ENCODE measurements at places on chromosomes 7 and 10. TPM values are rescaled to one million over a fixed set of nuclear protein-coding genes. Genes with fewer than 3 reads are reported as not detected.
A peak's percentile ranks its signal among the peaks of the same experiment; 100 is the strongest.

DNA sequence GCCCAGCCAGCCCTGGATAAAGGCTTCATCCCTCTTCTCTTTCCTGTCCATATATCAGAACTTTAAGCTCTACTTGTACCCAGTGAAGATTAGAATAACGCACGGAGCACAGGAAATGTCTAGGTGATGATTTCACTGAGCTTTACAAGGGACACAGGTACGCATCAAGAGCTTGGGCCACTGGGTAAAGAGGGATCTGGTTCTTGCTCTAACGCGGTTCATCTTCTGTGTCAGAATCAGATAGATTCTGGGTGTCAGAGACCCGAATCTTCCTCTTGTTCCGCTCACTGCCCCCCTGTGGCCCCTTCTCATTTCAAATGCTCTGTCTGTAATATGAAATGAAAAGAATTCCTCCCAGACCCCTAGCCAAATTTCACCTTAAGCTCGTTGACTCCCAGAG, 24.7 kb downstream of the IL2RA start:
- no peak overlapping the region for H3K27ac ChIP-seq
- H3K36me3 ChIP-seq, result no peaks in the 10 kb centered on the region
- no peak overlapping the region for H3K4me3 ChIP-seq
- no peaks in the 10 kb centered on the region for H3K27me3 ChIP-seq
- H3K4me1 ChIP-seq, result no peaks in the 10 kb centered on the region

DNA sequence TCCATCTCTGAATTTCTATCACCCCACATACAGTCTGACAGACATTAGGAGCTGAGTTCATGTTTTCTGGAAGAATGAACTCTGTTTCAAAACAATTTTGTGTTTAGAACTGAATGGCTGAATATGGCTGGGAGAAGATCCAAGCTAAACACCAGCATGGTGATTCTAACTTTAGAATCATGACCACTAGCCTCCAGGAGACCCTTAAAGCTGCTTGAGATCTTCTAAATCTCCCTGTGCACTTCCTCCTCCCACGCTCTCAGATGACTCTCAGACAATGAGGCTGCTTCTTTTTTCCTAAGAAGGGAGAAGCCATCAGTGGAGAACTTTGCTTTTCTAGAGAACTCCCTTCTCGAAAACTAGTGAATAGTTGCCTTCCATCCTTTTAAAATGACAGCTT, 711.2 kb downstream of the GRID1 start:
- no peaks in the 10 kb centered on the region for H3K4me1 ChIP-seq
- H3K36me3 ChIP-seq, result no peaks in the 10 kb centered on the region
- H3K27me3 ChIP-seq, result no peaks in the 10 kb centered on the region
- DNase-seq, result no peak
- H3K27ac ChIP-seq, result no peak overlapping the region

GRCh38 chr7:135966341-135967043, 10.7 kb downstream of the MTPN start:
- H3K4me1 ChIP-seq, result peaks cover 56% of the 10 kb centered on the region
- H3K27ac ChIP-seq, result peak overlapping the region; percentile 65
- no peak for DNase-seq
- H3K27me3 ChIP-seq, result no peaks in the 10 kb centered on the region
- H3K36me3 ChIP-seq, result no peaks in the 10 kb centered on the region

DNA sequence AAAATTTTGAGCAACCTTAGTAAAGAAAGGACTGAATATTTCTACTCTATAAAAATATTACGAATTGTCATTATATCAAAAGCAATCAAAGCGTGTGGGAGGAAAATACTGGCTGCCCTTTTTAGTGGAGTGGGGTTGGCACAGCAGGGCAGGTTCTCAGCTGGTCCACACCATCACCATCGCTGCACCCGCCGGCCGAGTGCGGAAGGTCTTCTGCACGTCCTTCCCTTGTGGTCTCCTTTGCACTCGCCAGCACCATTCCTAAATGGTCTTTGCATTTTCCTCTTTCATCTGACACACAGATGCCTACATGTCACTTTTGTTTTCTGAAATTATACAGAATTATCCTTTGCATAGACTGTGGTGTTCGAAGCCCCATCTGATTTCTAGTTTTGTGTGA, 116.6 kb upstream of the LANCL2 start:
- no peak for DNase-seq
- H3K27ac ChIP-seq, result no peak overlapping the region
- no peak overlapping the region for H3K4me3 ChIP-seq
- no peaks in the 10 kb centered on the region for H3K36me3 ChIP-seq

Gene CALML5
- total RNA-seq, result not detected

- H3K36me3 ChIP-seq, result peaks cover 11% of the 10 kb centered on the region
- no peaks in the 10 kb centered on the region for H3K27me3 ChIP-seq
- H3K4me1 ChIP-seq, result no peaks in the 10 kb centered on the region
- no peak for DNase-seq
- H3K27ac ChIP-seq, result peak overlapping the region; percentile 78
Measured at GRCh38 chr7:1124164-1124563, 35.8 kb downstream of the ZFAND2A start.

Gene ANKRD2
- total RNA-seq, result not detected

DNA sequence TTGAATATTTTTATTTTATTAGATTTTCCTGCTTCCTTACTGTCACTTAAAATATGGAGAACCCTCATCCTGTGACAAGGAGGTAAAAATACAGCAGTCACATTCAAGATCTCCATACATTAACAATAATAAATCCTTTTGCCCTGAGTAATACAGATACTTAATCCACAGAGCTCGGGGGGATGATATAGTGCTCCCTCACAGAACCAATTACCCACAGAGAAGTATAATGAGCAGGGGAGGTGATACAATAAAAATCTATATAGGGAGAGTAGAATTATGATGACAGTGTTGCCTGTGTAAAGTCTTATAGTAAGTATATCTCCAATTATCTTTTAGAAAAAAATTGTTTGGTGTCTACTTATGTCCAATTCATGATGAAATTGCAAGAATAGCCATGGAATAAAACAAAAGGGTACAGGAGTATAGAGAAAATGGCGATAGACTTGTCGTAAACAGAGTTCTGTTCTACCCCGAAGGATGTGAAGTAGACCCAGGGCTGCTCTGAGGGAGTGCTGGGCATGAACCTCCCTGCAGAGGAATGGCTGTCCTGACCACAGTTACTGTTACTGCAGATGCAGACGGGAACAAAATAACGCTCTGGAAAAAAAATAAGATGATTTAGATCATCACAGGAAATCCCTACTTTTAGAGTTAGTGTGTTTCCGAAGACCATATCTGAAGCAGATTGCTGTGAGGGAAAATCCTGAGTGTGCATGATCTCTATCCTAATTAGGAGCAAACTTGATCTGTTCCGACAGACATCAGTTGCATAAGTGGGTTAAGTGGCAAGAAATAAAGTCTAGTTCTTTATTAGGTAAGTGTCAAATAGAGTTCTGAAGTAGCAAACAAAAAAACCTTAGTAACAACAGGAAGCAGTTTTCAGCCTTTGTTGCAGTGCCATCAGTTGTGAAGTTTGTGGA, 123.7 kb downstream of the KAT6B start:
- H3K4me3 ChIP-seq, result no peak overlapping the region
- no peaks in the 10 kb centered on the region for H3K36me3 ChIP-seq
- no peak for DNase-seq

DNA sequence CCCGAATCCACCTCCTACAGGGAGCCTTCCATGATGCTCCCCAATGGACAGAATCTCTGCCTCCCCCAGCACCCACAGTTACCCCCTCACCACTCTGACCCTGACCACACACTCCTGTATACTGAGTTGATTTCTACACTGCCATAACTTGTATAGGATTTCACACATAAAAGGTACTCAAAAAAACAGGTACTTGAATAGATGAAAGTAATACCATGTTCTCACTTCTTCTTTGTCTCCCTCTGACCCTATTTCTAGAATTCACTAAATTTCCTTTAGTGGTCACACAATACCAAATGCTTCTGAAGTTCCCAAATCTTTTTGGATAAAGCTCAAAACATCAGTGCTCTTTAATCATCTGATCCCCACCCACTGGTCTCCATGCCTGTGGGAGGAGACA, 45.4 kb downstream of the HSPA12A start:
- H3K4me1 ChIP-seq, result peaks cover 30% of the 10 kb centered on the region
- no peak for DNase-seq
- H3K4me3 ChIP-seq, result no peak overlapping the region
- H3K27me3 ChIP-seq, result no peaks in the 10 kb centered on the region
- no peaks in the 10 kb centered on the region for H3K36me3 ChIP-seq
